ENCODE measurements at places on chromosomes 2 and 18.

- DNase-seq, result no peak
Observed at GRCh38 chr2:187709065-187709464, 154.8 kb upstream of the TFPI start.

DNA sequence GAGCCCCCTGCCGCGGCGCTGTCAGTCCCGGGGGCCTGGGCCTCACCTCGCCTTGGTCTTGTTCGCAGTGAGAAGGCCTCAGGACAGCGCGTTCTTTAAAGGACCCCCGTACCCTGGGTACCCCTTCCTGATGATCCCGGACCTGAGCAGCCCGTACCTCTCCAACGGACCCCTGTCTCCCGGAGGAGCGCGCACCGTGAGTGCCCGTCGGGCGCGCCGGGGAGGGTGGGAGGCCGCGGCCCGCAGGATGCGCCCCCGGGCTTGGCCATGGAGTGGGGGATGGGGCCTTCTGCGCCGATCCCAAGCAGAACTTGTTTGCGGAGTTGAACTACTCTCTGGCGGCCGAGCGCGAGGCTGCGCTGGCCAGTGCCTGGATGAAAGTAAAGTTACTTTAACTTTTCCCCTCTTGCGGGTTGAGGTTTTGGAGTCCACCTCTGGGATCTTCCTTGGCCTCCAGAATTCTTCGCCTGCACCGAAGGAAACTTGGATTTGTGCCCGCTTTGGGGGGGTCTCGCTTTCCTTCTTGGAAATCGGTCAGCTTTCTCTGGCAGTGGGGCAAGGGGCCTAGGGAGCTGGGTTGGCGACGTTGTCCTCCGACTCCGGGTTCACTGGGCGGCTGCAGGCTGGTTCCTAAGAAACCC lies 1.2 kb downstream of the TCF7L1 start:
- DNase-seq, result no peak

DNA sequence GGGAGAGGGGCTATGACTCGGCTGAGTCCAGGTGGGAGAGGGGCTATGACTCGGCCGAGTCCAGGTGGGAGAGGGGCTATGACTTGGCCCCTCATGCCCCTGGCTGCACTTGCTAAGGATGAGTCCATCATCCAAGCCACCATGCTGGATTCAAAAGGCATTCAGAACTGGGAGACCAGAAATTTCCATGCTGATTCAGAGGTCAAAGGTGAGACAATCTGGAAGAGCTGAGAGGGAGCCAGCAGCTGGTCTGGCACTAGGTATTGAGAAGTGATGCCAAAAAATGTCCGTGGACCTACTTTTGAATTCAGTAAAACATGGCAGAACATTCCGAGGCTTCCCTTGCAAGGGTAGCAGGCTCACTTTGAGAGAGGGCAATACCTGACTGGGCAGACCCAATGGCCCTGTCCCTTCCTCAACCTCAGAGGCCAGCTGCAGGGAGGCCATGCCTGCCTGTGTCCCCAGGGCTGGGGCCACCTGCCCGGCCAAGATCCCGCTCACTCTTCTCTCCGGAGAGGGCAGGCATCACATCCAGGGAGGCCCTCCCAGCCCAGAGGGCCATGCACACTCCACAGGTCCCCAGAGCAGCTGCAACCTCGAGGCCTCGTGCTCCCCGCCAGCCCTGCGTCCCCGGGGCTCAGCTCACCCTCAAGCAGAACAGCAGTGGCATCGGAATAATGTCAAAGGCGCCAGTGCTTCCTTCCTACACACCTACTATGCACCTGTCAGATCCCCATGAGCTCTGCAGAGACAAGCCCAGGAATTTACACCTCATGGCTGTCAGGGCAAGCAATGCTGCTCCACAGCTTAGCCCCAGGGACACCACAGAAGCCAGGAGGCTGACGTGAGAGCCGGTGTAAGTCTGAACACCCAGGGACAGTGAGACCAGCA lies 80.2 kb upstream of the GPC1 start:
- DNase-seq, result no peak

- DNase-seq, result no peak
Observed at GRCh38 chr2:18149660-18150246, 271.3 kb downstream of the KCNS3 start.

- DNase-seq, result no peak
Observed at GRCh38 chr2:127128445-127128904, 21.5 kb upstream of the BIN1 start.

DNA sequence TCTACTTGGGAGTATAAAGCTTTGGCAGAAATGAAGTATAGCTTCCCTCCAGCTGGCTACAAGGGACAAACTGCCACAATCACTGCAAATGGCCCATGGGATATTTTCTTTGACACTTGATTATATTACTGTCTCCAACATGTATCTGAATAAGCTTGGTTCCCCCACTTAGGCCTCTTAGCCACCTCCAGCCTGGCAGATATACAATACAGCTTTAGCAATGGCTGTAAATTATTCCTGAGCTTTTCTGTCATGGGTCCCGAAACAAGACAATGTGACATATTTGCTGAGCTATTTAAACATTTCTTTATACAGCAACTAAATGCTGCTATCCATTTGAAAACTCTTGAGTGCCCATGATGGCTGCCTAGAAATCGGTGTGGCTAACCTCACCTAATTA lies 406.2 kb downstream of the SUCLG1 start:
- no peak for DNase-seq

DNA sequence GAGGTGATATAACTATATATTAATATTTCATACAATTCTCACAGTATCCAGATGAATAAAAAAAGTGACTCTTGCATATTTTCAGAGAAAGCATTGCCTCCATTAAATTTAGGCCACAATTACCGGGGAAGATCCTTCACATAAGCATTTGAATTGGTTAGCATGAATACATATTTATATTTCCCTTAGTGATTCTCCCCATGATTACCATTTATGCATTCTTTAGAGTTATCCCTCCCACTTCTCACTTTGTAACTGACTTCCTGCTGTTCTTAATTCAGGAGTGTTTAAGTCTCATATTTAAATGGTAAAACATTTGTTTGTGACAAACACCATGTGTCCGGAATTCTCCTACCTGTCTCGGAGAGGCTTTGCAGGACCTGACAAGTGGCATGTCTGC lies 523.4 kb downstream of the CCDC85A start:
- DNase-seq, result no peak

DNA sequence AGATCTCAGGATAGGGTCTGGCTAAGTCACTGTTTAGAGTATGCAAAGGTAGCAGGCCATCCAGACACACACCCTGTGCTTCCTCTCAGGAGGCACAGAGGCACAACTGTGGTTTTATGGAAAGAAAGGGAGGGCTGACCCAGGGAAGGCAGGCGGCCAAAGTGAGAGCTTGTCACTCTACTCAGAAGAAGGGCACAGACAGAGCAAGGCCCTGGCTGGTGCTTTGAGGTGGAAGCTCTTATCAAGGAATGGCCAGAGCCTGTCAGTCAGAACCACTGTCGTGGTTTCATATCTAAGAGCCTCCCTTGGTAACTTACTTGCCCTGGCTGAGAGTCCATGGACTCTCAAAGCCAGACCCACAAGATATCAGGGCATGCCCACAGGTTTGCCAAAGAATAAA lies 40.7 kb downstream of the SLC9A2 start:
- no peak for DNase-seq

- DNase-seq, result no peak
Observed at GRCh38 chr2:28247290-28247689, 145.4 kb upstream of the FOSL2 start.

DNA sequence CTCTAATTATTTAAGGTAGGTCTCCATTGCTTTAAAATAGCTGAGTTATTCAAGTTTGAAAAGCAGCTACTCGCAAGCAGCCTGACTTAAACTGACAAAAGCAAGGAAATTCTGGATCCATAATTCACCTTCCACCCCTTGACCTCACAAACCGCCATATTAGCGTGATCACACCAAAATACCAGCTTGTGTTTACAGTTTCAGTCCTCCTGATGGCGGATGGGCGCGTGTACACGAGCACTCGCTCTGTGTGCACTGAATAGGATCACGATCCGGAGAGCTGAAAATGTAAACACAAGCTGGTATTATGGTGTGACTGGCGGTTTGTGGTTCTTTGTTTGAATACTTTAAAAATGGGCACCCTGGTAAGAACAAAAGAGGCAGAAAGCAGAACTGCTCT lies 42.4 kb upstream of the PSMD14 start:
- no peak for DNase-seq

GRCh38 chr2:195406886-195407603 lies 250.0 kb upstream of the SLC39A10 start:
- no peak for DNase-seq

DNA sequence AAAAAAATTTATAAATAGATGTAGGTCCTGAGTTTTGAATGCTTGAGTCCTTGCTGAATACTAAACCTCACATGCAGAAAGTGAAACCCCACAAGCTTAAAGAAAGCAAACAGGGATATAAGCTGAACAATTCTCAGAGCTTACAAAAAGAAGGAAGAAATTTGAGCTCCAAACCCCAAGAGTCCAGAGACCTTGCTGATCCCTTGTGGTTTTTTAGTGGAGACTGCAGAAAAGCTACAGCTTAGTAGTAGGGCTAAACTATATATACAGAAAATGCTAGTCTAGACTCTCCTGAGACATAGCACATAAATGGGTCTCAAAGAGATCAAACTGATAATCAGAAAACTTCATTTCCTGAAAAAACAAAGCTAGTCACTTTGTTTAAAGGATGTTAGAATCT lies 1548.1 kb upstream of the ZEB2 start:
- no peak for DNase-seq

DNA sequence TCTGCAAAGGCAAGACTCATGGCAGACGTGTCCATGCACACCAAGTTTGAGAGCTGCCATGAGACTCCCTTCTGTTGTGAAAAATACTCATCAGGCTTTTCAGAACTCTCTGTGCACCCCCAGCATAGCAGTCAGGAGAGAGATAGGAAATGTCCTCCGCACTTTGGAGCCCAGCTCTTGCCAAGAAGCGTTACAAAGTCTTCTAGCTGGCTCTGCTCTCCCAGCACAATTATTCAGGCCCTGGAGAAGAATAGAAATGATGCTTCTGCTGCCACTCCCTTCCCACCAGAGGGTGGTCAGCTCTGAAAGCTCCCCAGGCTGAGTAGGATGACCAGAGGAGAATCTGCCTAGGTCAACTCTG lies 594.4 kb upstream of the ID2 start:
- DNase-seq, result no peak

GRCh38 chr2:59691518-59692190 lies 861.8 kb downstream of the BCL11A start:
- no peak for DNase-seq

DNA sequence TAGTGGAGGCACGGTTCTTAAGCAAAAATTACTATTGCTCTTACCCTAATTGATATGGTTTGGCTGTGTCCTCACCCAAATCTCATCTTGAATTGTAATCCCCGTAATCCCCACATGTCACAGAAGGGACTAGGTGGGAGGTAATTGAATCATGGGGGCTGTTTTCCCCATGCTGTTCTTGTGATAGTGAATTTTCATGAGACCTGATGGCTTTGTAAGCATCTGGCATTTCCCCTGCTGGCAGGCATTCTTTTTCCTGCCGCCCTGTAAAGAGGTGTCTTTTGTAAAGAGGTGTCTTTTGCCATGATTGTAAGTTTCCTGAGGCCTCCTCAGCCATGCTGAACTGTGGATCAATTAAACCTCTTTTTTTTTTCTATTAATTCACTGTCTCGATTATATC lies 1691.8 kb upstream of the SLC39A10 start:
- no peak for DNase-seq

DNA sequence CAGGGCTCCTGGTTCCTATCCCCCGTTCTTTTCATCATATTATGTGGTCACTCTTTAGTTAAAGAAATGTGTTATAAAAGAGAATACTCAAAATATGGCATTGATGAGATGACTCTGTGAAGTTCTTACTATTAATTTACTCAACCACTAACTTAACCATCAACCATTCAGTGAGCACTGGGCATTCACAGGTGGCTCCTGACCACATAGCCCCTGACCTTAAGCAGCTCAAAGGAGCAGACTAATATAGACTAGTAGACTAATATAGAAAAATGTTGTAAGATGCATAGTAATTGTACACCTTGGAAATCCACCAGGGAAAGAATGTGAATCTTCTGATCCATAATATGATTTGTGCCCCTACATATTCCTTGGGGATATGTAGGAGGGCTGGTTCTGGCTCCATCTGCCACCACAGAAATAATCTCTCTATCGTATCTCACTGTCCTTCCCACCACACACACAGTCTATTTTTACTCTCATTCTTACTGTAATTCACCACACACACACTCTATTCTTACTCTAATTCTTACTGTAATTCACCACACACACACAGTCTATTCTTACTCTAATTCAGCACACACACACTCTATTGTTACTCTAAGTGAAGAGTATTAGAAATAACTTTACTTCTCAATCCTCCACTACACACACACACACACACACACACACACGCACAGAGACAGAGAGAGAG lies 188.9 kb upstream of the ITGA4 start:
- DNase-seq, result no peak
